Fibroblast of lung (primary cell): ENCODE measurements at places on chromosomes 16 and 17. TPM values are rescaled to one million over a fixed set of nuclear protein-coding genes. Genes with fewer than 3 reads are reported as not detected.

TUBB3 gene
- total RNA-seq: 253 and 294 TPM in 2 replicates

TMEM220 gene
- total RNA-seq: 3.1 and 4.3 TPM in 2 replicates

KRT15 gene
- 0.17 TPM in 1 of 2 replicates, not detected in the other for total RNA-seq

OR3A3 gene
- not detected in 2 replicates for total RNA-seq

SALL1 gene
- under 0.01 and 0.17 TPM in 2 replicates for total RNA-seq

TBX2 gene
- 98.1 and 148 TPM in 2 replicates for total RNA-seq

KRT31 gene
- not detected in 2 replicates for total RNA-seq

MC1R gene
- 3.1 and 4.3 TPM in 2 replicates for total RNA-seq

PMP22 gene
- 74.0 and 99.1 TPM in 2 replicates for total RNA-seq

CLEC18C gene
- under 0.01 and 0.17 TPM in 2 replicates for total RNA-seq

CDIP1 gene
- 4.9 and 12.2 TPM in 2 replicates for total RNA-seq

CDK3 gene
- total RNA-seq: 1.3 TPM in 2 replicates

TPSAB1 gene
- not detected in 2 replicates for total RNA-seq

KIF19 gene
- under 0.01 TPM in 1 of 2 replicates, not detected in the other for total RNA-seq

TMEM235 gene
- total RNA-seq: not detected in 2 replicates

LGALS9 gene
- total RNA-seq: 0.51 and 1.7 TPM in 2 replicates

NXN gene
- total RNA-seq: 48.0 and 53.8 TPM in 2 replicates

NPIPA2 gene
- total RNA-seq: 0.77 and 0.99 TPM in 2 replicates

KRTAP9-8 gene
- total RNA-seq: not detected in 2 replicates

GAS7 gene
- 2.6 and 6.4 TPM in 2 replicates for total RNA-seq

CES5A gene
- total RNA-seq: not detected in 2 replicates

GSDMA gene
- total RNA-seq: not detected in 2 replicates

TEKT1 gene
- total RNA-seq: not detected in 2 replicates

DVL2 gene
- total RNA-seq: 91.8 and 95.8 TPM in 2 replicates

MFAP4 gene
- 81.3 and 137 TPM in 2 replicates for total RNA-seq

PITPNC1 gene
- 4.1 and 5.8 TPM in 2 replicates for total RNA-seq

CDRT15L2 gene
- total RNA-seq: not detected in 2 replicates

BRICD5 gene
- total RNA-seq: 1.3 and 1.5 TPM in 2 replicates

WFDC1 gene
- total RNA-seq: 3.1 and 34.0 TPM in 2 replicates

RPRML gene
- total RNA-seq: not detected in 2 replicates

ARL17B gene
- 1.8 and 6.1 TPM in 2 replicates for total RNA-seq

KRTAP2-3 gene
- not detected in 2 replicates for total RNA-seq

RHBDL1 gene
- 2.6 and 7.1 TPM in 2 replicates for total RNA-seq

MYLK3 gene
- 0.17 and 0.26 TPM in 2 replicates for total RNA-seq

CDH1 gene
- total RNA-seq: under 0.01 TPM in 1 of 2 replicates, not detected in the other

RPH3AL gene
- 2.1 and 3.0 TPM in 2 replicates for total RNA-seq

MT1G gene
- 11.6 and 16.4 TPM in 2 replicates for total RNA-seq

PRRT2 gene
- total RNA-seq: 2.1 TPM in 2 replicates

FLCN gene
- 66.5 and 68.5 TPM in 2 replicates for total RNA-seq

STH gene
- total RNA-seq: not detected in 2 replicates

SP6 gene
- total RNA-seq: under 0.01 TPM in 1 of 2 replicates, not detected in the other

AURKB gene
- 0.26 and 8.4 TPM in 2 replicates for total RNA-seq

ZFP3 gene
- total RNA-seq: 2.1 and 3.1 TPM in 2 replicates

PIMREG gene
- 1.5 and 10.6 TPM in 2 replicates for total RNA-seq

DNAH9 gene
- total RNA-seq: not detected in 2 replicates

GAST gene
- not detected in 2 replicates for total RNA-seq

KRT36 gene
- total RNA-seq: not detected in 2 replicates

PTX4 gene
- total RNA-seq: not detected in 2 replicates

NATD1 gene
- total RNA-seq: 3.9 and 9.2 TPM in 2 replicates

PYCARD gene
- total RNA-seq: 103 and 109 TPM in 2 replicates

ARHGAP23 gene
- total RNA-seq: 18.2 and 41.1 TPM in 2 replicates

GRB7 gene
- under 0.01 and 0.77 TPM in 2 replicates for total RNA-seq

SULT1A3 gene
- 2.1 and 2.8 TPM in 2 replicates for total RNA-seq

RAB26 gene
- total RNA-seq: 0.51 and 2.0 TPM in 2 replicates

EFTUD2 gene
- total RNA-seq: 74.0 and 88.0 TPM in 2 replicates

SPEM1 gene
- not detected in 2 replicates for total RNA-seq

LPO gene
- not detected in 2 replicates for total RNA-seq
